ENCODE measurements at places on chromosomes 5 and 9.

DNA sequence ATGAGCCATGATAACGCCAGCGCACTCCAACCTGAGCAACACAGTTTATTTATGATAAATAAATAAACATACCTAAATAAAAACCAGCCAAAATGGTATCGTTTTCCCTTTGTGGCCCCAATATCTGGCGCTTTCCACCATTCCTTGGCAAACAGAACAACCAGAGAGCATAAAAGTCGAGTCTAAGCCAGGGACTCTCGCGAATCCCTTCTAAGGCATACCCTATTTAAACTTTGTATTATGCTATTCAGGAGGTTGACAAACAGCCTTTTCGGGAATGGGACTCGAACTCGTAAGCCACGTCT is 386 bp upstream of the MATR3 start:
- no peak for DNase-seq

- DNase-seq = no peak
Observed at GRCh38 chr9:126435105-126435504, 108.5 kb downstream of the MVB12B start.

DNA sequence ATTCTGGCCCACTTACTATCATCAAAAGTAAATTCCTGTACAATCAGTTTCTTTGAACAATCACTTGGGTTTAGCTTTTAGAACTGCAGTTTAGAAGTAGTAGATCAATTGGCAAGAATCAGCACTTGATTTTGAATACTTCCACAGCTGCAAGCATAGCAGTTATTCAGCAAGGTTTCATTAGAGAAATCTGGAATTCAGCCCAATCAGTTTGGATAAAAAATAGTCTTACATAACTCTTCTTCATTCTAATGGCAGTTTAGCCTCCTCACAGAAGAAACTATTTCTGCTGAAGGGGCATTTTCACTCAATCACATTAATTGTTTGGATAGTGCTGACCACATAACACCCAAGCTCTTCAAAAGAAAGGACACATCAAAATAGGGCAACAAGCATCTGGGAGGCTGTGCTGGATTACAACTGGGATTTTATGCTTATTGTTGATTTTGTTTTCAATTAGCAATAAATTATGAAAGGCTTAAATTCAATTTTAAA is 336.2 kb upstream of the PDE4D start:
- no peak for DNase-seq

DNA sequence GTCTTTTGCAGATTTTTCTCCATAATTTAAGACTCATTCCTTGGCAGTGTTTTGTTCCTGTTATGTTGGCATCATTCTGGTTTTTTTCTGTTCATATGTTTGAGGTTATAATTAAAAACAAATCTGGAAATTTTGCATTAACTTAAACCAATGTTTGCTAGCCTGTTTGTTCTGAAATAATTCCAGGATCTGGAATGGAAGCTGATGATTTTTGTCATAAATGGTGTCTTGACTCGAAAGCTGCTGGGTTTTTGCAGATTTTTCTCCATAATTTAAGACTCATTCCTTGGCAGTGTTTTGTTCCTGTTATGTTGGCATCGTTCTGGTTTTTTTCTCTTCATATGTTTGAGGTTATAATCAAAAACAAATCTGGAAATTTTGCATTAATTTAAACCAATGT is 318.7 kb upstream of the IRX4 start:
- no peak for DNase-seq

DNA sequence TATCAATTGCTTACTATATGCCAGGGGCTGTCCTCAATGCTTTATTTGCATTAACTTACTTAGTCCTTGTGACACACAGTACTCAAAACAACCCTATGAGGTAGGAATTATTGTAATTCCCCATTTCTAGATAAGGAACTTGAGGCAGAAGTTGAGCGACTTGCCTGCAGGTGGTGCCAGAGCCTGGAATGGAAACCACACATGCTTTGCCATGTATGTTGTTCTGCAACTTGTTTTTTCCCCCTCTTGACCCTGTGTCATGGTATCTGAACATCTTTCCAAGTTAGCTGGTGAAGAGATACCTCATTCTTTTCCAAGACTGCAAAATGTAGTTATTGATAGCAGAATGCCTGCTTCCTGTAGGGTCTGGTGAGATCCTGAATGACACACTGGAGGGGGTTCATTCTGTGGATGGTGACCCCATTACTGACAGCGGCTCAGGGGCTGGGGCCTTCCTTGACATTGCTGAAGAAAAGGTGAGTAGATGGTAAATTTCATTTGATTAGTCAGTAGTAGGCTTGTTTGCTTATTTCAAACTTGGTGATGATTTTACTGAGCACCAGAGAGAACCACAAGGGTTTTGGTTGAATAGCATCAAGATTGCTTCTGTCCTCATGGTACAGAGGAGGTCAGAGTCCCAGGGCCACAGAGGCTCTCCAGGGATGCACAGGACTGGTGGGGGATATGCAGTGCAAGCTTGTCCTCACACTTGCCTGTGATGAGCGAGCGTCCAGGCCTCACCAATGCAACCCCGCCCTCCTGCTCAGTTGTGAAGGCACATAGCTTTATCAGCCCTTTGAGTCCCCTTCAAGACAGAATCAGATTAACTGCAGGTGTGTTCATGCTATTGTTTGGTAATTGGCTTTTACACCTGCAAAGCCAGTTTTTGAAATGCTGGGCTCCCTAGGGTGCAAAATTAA is 57.0 kb downstream of the COL15A1 start:
- peak; percentile 29 for DNase-seq

DNA sequence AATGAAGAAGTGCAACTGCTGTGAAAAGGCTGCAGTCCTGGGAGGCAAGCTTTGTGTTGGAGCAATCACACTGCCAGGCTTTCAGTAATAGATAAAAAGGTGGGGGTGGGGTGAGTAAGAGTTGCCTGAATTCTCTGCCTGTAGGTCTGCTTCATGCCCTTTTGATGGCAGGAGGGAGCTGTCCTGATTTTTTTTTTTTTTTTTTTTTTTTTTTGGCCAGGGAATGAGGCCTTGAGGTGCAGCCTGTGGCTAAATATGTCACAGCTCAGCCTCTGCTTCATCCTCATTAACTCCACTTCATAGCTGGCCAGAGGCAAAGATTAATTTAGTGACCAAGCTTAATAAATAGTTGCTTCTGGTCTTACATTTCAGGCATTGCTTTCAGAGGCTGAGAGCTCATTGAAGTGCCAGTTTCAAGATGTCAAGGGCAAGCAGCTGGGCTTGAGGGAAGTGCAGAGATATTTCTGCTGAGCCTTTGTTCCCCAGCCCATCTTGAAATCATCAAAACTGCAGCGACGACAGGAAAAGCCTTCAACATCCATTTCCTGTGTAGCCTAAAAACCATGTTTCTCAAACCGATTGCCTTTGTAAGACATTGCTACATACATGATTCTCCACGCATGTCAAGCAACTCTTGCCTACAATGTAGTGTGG is 134.7 kb downstream of the MACIR start:
- no peak for DNase-seq

GRCh38 chr5:163571744-163572143 is 66.3 kb downstream of the MAT2B start:
- no peak for DNase-seq

GRCh38 chr9:86041311-86041741 is 58.0 kb downstream of the GOLM1 start:
- no peak for DNase-seq

- peak; percentile 33 for DNase-seq
Observed at GRCh38 chr5:157100140-157100679, 8.6 kb downstream of the HAVCR2 start.

DNA sequence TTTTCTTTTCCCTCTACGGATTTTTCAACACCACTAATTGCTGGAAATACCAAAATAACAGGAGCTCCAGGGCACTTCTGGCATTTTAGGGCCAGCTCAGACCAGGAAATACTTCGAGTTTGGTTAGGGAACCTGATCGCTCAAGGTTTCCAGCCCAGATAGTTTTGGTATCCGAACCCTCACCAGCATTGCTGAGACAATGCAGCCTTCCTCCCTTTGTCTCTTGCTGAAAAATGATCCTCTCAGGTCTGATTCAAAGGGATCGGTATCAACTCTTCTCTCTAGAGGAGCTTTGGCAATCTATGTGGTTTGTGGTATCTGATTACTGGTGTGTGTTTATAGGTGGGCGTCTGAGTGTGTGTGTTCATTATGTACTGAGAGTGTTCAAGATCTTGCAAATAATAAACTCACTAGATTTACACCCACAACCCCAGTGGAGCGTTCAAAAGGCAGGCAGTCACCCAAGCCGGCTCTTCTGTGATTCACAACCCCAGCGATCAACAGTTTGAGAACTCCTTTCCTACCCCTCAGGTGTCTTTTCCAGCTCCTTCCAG is 122.8 kb upstream of the EGFLAM start:
- no peak for DNase-seq

GRCh38 chr9:81635521-81636254 is 53.7 kb downstream of the TLE1 start:
- no peak for DNase-seq
